Adrenal gland (tissue), 19 donors: ENCODE measurements at places on chromosomes 4 and X. TPM values are rescaled to one million over a fixed set of nuclear protein-coding genes. Genes with fewer than 3 reads are reported as not detected.

The CLIC2 gene
- 12.1 TPM for total RNA-seq

The TCP11X2 gene
- not detected for total RNA-seq

The SOX3 gene
- 0.55 TPM for total RNA-seq

- no peak overlapping the region for H3K4me3 ChIP-seq
- H3K27me3 ChIP-seq = no peaks in the 10 kb centered on the region
- no peak for DNase-seq
- no peaks in the 10 kb centered on the region for H3K36me3 ChIP-seq
These were observed 159.1 kb upstream of the PITX2 start for GRCh38 chr4:110781944-110782343.

GRCh38 chr4:94892051-94892450 lies 134.3 kb downstream of the BMPR1B start:
- no peak overlapping the region for H3K27ac ChIP-seq
- H3K4me3 ChIP-seq = no peak overlapping the region
- no peaks in the 10 kb centered on the region for H3K36me3 ChIP-seq
- H3K27me3 ChIP-seq = no peaks in the 10 kb centered on the region

DNA sequence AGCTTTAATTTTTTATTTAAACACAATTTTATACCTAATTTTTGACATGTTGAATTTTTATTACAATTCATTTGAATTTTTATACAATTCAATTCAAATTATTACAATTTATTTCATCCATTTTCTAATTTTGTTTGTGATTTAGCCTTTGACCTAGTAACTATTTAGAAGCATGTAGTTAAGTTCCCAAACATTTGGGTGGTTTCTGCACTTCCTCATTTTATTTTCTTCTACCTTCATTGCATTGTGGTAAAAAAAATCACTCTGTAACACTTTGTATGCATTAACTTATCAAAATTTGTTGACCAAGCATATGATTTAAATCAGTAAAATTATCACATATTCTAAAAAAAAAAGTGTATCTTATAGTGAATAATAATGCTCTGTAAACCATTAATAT lies 928.9 kb downstream of the ARAP2 start:
- H3K36me3 ChIP-seq = no peaks in the 10 kb centered on the region
- H3K4me1 ChIP-seq = no peaks in the 10 kb centered on the region
- DNase-seq = no peak
- no peak overlapping the region for H3K27ac ChIP-seq
- no peaks in the 10 kb centered on the region for H3K27me3 ChIP-seq
- H3K4me3 ChIP-seq = no peak overlapping the region

DNA sequence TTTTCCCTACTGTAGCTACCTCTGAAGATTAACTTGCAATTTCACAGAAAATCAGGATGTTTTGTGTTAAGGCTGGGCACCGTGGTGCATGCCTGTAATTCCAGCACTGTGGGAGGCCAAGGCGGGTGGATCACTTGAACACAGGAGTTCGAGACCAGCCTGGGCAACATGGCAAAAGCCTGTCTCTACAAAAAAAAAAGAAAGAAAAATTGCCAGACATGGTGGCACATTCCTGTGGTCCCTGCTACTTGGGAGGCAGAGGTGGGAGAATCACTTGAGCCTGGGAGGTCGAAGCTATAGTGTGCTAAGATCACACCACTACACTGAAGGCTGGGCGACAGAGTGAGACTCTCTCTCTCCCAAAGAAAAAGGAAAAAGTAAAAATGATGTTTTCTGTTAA lies 27.4 kb downstream of the APELA start:
- H3K27me3 ChIP-seq = no peaks in the 10 kb centered on the region
- H3K27ac ChIP-seq = no peak overlapping the region

DNA sequence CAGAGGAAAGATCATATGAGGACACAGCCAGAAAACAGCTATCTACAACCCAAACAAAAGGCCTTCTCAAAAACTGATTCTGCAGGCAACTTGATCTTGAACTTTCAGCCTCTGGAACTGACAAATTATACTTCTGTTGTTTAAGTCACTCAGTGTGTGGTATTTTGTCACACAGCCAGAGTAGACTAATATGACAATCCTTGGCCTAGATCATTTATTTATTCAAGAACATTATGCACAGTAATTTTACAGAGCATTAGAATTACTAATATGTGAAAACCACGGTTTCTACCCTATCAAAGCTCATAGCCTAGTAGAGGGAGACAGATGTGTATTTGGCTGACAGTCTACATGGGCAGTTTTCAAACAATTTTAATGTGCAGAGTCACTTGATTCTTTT lies 167.8 kb upstream of the PCDH18 start:
- no peak overlapping the region for H3K4me3 ChIP-seq
- no peak for DNase-seq
- H3K27ac ChIP-seq = no peak overlapping the region
- no peaks in the 10 kb centered on the region for H3K36me3 ChIP-seq

GRCh38 chr4:874056-874455 lies 48.1 kb upstream of the CPLX1 start:
- no peaks in the 10 kb centered on the region for H3K4me1 ChIP-seq
- H3K27ac ChIP-seq = no peak overlapping the region
- DNase-seq = no peak
- H3K27me3 ChIP-seq = no peaks in the 10 kb centered on the region
- no peak overlapping the region for H3K4me3 ChIP-seq

- no peaks in the 10 kb centered on the region for H3K36me3 ChIP-seq
- peaks cover 7% of the 10 kb centered on the region for H3K4me1 ChIP-seq
- H3K27me3 ChIP-seq = no peaks in the 10 kb centered on the region
- no peak overlapping the region for H3K4me3 ChIP-seq
These were observed 25.6 kb downstream of the NR0B1 start for GRCh38 chrX:30283456-30284200.
